ENCODE measurements at places on chromosomes 13 and 19.

GRCh38 chr13:50306156-50306555 lies 290.9 kb downstream of the KCNRG start:
- no peak for DNase-seq

GRCh38 chr19:46980761-46981160 lies 38.9 kb upstream of the NPAS1 start:
- no peak for DNase-seq

GRCh38 chr19:28556371-28556770 lies 656.6 kb downstream of the UQCRFS1 start:
- DNase-seq: no peak

DNA sequence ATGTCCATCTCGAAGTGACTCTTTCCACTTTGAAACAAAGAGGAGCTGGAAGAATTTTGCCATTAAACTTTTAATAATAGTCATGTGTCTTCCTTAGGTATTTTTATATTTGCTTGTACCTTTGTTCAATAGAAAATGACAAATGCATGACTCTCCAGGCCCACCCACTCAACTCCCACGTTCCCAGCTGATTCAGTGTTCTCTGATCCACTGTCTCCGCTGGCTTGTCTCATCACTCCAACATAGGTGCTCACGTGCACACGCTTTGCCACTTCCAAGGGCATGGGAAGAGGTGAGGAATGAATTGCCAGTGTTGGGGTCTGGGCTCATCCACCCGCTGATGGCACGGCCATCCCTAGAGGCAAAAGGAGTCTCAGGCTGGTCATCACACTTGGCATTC lies 24.5 kb downstream of the RASL11A start:
- no peak for DNase-seq

DNA sequence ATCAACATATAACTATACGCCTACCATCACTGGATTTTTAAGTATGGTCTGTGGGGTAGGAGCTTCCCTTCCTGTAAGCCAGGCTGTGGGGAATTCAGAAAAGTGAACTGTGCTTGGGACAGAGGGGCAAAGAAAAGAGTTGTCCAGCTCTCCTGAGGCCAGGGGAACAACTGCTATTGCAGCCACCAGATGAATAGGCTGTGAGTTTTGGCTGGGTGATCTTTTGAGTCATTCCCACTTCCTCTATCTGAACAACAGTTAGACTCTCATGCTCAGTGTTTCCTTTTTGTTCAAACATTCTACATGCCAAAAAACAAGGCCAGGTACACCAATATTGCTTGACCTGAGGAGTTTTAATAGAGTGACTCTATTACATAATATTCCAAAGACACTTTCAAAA lies 426.2 kb upstream of the DACH1 start:
- no peak for DNase-seq

GRCh38 chr13:85521657-85522056 lies 277.6 kb downstream of the SLITRK6 start:
- no peak for DNase-seq

- no peak for DNase-seq
Observed at GRCh38 chr19:18140473-18140872, 12.5 kb upstream of the PIK3R2 start.

GRCh38 chr13:61850794-61851193 lies 435.1 kb upstream of the PCDH20 start:
- DNase-seq: no peak

GRCh38 chr13:88824218-88824617 lies 1153.0 kb downstream of the SLITRK5 start:
- no peak for DNase-seq

GRCh38 chr19:18118420-18119012 lies 20.9 kb downstream of the MAST3 start:
- no peak for DNase-seq

DNA sequence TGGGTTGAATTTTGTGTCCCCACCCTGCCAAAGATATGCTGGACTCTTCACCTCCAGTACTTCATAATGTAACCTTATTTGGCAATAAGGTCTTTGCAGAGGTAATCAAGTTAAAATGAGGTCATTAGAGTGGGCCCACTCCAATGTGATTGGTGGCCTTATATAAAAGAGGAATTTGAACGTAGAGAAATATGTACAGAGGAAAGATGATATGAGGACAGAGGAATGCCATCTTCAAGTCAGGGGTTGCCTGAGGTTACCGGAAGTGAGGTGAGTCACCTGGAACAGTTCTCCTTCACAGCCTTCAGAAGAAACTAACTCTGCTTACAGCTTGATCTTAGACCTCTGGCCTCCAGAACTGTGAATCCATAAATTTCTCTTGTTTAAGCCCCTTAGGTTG lies 69.9 kb downstream of the GPC5 start:
- DNase-seq: no peak

- DNase-seq: peak; percentile 81
Observed at GRCh38 chr13:24512197-24512907, at the start of gene PARP4. Gene PARP4 (minus strand): TSS chr13:24512778. CDS start chr13:24503776, 9,002 bp downstream.

DNA sequence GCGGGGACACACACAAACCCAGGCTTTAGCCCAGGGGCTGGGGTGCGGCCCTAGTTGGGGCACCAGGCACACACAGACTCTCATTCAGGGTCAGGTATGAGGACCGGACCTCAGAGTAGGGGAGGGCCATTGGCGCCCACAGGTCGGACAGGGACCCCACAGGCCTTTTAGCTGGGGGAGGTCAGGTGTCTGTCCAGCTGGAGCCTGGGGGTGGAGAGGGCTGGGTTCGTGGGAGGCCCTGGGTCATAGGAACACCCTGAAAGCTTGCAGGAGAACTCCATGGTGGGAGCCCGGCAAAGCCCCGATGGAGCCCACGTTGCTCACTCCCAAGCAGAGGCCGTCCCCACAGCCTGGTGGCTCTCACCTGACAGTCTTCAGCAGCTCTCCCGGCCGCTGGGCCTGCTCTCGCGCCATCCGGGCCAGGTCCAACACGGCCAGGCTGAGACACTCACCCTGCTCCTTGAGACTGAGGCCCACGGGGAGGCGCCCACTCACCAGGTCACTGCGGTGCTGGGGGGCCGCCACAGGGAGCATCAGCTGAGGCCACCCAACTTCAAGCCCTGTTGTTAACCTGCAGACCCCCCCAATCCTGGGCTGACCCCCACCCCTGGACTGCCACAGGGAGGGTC lies 5.0 kb downstream of the JAK3 start:
- no peak for DNase-seq

GRCh38 chr13:93775507-93776108 lies 549.0 kb downstream of the GPC6 start:
- DNase-seq: peak; percentile 79

- peak; percentile 55 for DNase-seq
Observed at GRCh38 chr19:48481846-48482639, 12.9 kb downstream of the CYTH2 start.

All from AG10803 (cell line).